ENCODE measurements at places on chromosomes 7 and 10.

DNA sequence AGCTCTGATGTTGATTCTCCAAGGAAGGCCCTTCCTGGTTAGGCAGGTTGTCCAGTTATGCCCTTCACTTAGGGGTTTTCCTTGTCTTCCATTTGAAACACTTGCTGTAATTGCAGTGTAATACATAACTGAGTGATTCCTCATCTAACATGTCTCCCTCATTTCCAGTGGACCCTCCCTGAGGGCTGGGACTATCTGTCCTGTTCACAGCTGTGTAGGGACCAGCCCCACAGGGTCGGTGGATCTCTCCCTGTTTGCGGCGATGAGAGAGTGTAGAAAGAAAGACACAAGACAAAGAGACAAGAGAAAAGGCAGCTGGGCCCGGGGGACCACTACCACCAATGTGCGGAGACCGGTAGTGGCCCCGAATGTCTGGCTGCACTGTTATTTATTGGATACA is 135.9 kb upstream of the EEPD1 start:
- DNase-seq = no peak

- no peak for DNase-seq
Observed at GRCh38 chr10:78058562-78058961, 24.9 kb downstream of the RPS24 start.

DNA sequence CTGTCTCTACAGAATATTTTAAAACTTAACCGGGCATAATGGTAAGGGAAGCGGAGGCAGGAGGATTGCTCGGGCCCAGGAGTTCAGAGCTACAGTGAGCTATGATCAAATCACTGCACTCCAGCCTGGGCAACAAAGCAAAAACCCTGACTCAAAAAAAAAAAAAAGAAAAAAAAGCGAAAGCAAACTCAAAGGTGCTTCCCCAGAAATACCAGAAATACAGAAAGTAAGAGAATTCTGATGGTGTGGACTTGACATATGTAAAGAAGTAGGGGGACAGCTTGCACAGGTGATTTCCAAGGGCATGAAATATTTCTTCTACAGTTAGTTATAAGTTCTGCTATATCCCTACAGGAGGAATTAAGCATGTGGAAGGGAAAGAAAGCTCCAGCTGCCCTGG is 69.7 kb upstream of the APBB1IP start:
- no peak for DNase-seq

GRCh38 chr10:96482815-96483588 is 30.7 kb downstream of the TLL2 start:
- no peak for DNase-seq

GRCh38 chr10:97519342-97519741 is 20.6 kb downstream of the UBTD1 start:
- DNase-seq = no peak

- no peak for DNase-seq
Observed at GRCh38 chr10:129775681-129776080, 188.4 kb downstream of the EBF3 start.

- no peak for DNase-seq
Observed at GRCh38 chr10:119761106-119761505, 35.3 kb downstream of the INPP5F start.

GRCh38 chr10:104268713-104269645 is at the start of gene GSTO2:
TSS of gene GSTO2 (plus strand) at chr10:104269184. CDS start at chr10:104274916, 5,732 bp downstream.
- peak; percentile 91 for DNase-seq
